PC-3 (cell line): ENCODE measurements at places on chromosomes 13 and 19. TPM values are rescaled to one million over a fixed set of nuclear protein-coding genes. Genes with fewer than 3 reads are reported as not detected.

The FFAR2 gene
- not detected in 2 replicates for total RNA-seq

The NCCRP1 gene
- total RNA-seq: 2.2 and 6.2 TPM in 2 replicates

DNA sequence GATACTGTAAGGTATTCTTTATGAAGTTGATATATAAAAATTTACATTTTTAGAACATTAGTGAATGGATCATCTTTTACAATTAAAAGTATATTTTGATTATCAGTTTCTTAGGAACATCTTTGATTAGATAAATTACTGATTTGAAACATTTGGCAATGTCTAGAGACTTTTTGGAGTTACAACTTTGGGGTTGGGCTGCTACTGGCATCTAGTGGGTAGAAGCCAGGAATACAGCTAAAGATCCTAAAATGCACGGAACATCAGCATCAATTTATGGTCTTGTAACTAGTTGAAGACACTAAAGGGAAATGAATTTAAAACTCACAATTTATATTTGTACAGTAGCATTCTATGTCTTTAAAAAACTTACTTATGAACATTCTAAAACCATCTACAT lies 19.9 kb downstream of the POMP start:
- no peaks in the 10 kb centered on the region for H3K4me1 ChIP-seq
- H3K36me3 ChIP-seq: peaks cover 41% of the 10 kb centered on the region
- H3K27ac ChIP-seq: no peak overlapping the region
- H3K4me3 ChIP-seq: no peak overlapping the region

- no peak overlapping the region; the same call in 1 of the 2 replicates for H3K4me3 ChIP-seq
- peaks cover 14% of the 10 kb centered on the region for H3K4me1 ChIP-seq
- H3K27ac ChIP-seq: no peak overlapping the region
These were observed 24.5 kb upstream of the ZNF816 start for GRCh38 chr19:52987221-52987620.

DNA sequence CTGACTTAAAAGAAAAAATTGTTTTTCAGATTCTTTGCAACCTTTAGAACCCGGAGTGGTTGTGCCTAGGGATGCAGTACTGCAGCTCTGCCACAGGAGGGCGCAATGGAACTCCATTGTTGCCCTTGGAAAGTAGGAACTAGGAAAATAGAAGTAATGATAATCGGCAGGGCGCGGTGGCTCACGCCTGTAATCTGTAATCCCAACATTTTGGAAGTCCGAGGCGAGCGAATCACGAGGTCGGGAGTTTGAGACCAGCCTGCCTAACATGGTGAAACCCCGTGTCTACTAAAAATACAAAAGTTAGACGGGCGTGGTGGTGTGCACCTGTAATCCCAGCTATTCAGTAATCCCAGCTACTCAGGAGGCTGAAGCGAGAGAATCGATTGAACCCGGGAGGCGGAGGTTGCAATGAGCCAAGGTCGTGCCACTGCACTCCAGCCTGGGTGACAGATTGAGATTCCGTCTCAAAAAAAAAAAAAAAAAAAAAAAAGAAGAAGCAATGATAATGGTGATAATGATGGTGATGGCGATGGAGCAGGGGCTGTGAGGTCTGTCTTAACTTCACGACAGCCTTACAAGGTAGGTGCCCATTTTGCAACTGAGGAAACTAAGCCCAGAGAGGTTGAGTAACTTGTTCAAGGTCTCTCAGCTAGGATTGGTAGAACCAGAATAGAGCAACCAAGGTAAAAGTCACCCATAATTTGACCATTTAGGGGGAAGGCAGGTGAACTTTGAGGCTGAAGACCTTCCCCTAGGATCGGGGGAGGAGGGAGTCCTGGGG lies 5.5 kb upstream of the ADAMTS10 start:
- no peaks in the 10 kb centered on the region for H3K36me3 ChIP-seq
- H3K4me1 ChIP-seq: no peaks in the 10 kb centered on the region
- peak; percentile 84 for DNase-seq
- no peak overlapping the region for H3K4me3 ChIP-seq
- H3K27me3 ChIP-seq: no peaks in the 10 kb centered on the region; the same call in 1 of the 2 replicates

DNA sequence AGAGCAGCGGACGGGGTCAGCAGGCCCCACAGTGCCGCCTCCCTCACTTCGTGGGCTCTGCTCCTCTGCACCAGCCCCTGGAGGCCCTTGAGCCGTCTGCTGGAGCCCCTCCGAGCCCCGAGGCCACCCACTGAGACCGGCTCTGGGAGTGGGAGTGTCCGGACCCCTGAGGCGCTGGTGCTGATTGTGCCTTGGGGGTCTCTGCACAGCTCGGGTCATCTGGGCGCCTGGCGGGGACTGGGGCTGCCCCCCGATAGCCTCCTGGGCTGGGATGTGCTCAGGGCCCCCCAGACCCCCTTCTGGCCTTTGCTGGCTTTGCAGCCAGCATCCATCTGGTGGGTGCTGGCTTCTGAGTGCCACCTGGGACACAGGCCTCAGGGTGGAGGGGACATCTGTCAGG lies 15.4 kb downstream of the CBARP start:
- no peak overlapping the region for H3K4me3 ChIP-seq
- DNase-seq: no peak

DNA sequence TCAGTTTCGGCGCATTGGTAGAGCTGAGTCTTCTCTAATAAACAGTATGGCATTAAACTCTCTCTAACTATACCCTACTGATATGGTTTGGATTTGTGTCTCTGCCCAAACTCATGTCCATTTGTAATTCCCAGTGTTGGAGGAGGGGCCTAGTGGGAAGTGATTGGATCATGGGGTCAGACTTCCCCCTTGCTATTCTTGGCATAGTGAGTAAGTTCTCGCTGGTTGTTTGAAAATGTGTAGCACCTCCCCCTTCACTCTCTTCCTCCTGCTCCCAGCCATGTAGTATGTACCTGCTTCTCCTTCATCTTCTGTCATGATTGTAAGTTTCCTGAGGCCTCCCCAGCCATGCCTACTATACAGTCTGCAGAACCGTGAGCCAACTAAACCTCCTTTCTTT lies 682.7 kb upstream of the ARGLU1 start:
- no peaks in the 10 kb centered on the region for H3K36me3 ChIP-seq
- no peak overlapping the region for H3K27ac ChIP-seq
- no peak for DNase-seq
- H3K4me3 ChIP-seq: no peak overlapping the region

DNA sequence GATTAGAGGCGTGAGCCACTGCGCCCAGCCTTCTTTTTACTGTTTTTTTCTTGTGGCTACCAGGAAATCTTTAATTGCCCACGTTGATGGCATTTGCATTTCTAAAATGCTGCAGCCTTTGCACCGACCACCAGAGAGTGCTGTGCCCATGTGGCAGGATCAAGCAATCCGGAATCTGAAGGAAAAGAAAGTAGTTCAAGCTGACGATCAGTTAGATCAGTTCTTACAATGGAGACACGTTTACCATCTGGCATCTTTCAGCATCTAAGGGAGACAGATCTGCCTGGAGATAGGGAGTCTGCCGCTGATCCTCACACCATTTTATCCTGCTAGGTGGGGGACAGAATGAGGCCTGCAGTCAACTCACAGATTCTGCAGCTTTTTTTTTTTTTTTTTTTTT lies 19.9 kb downstream of the TINCR start:
- H3K27me3 ChIP-seq: no peaks in the 10 kb centered on the region
- no peak overlapping the region for H3K27ac ChIP-seq
- DNase-seq: peak; percentile 81
- no peaks in the 10 kb centered on the region for H3K4me1 ChIP-seq
- H3K4me3 ChIP-seq: peak overlapping the region; percentile 26; the same call in 1 of the 2 replicates
